ENCODE measurements at places on chromosomes 6 and 20.

GRCh38 chr6:7257521-7258230 lies 55.3 kb downstream of the SSR1 start:
- no peak for DNase-seq

DNA sequence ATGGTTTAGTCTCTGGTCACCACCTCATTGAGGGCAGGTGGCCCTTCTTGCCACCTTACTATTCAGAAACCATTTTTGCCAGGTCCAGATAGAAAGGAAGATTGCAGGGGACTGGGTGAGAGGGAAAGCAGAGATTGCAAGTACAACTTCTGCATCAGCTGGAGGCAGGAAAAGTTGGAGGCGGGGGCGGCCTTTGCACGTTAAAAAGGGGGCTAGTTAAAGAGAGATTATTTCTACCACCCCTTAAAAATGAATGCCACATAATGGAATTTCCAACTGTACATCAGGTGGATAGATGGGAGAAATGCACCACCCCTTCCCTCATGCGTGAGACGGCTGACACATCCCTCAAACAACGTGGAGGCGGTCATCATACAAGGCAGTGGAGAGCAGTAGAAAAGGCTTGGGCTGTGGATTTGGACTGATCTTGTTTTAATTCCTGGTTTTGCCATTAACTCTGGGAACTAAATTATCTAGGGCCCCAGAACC lies 95.4 kb upstream of the CNKSR3 start:
- no peak for DNase-seq

DNA sequence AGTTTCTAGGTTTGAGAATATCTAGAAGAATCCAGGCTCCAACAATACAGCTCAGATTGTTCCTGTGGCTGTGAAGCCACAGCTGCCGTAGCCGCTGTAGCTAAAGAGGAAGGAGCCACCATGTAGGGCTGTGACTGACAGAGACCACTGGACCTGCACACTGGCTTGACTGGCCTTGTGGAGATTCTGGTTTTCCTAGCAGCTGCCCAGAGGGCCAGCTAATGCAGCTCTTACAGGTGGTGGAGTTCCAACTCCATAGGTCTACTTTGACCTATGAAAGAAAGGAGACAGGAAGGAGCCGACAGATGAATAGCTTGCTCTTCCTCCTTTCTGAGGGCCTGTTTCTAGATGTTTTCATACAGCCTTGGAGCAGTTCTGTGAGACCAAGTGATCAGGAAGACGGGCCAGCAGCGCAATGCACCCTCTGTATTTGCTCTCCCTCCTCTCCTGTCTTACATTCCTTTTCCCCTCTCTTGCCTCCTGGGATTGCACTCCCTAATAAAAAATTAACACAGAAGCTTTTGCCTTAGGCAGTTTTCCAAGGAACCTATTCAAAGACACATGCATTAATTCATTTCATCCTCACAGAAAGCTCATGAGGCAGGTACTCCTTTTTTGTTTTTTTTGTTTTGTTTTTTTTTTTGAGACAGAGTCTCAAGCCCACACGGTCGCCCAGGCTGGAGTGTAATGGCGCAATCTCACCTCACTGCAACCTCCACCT lies 51.8 kb upstream of the MYB start:
- DNase-seq: no peak

DNA sequence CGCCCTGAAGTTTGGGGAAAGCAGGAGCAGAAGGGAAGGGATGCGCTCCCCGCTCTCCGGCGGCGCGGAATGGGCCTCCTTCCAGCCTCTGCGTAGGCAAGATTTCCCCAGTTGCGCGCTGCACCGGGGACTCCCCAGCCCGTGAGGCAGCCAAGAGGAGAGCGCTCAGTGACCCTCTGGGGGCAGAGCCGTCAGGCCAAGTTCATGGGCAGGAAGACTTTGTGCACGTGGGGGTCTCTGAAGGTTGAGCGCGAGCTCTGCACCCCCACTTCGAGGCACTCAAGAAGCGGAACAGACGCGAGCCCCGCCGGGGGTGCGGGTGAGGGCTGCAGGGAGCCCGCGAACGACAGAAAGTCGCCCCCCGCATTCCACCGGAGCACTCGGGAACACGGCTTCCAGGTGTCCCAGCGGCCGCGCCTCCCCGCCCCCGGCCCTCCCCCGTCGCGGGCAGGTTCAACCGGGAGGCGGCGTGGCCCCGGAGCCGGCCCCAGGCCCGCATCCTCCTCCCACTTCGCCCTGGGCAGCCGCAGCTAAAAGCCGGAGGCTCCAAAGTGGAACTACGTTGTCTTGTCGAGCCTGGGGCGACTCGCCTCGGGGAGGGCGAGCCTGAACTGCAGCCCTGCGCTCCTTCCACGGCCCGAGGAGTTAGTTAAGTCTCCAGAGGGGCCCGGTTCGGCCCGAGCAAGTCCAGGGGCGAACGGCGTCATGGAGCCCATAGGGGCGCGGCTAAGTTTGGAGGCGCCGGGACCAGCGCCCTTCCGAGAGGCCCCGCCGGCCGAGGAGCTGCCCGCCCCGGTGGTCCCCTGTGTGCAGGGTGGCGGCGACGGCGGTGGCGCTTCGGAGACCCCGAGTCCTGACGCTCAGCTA lies at the start of gene PPP1R3G:
Gene PPP1R3G, plus strand, starts transcription at position 561 of the 867 bp plus-strand sequence. Its CDS starts 145 bp downstream, at position 706.
- DNase-seq: no peak

DNA sequence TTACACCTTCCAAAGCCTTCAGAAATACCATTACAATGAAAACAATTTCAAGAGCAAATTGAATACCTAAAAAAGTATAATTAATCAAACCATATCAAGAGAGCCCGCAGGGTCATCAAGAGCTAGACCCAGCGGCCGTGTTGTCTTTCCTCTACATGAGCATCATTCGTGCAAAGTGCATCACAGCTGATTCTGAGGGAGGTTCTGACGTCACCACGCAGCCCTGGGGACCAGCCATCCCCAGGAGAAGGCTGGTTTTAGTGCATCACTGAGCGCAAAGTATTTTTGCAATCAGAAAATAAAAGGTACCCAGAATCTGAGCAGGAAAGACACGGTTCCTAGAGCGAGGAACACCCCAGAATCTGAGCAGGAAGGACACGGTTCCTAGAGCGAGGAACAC lies 371.4 kb downstream of the CDH4 start:
- no peak for DNase-seq
